ENCODE measurements at places on chromosomes 2 and 18.

DNA sequence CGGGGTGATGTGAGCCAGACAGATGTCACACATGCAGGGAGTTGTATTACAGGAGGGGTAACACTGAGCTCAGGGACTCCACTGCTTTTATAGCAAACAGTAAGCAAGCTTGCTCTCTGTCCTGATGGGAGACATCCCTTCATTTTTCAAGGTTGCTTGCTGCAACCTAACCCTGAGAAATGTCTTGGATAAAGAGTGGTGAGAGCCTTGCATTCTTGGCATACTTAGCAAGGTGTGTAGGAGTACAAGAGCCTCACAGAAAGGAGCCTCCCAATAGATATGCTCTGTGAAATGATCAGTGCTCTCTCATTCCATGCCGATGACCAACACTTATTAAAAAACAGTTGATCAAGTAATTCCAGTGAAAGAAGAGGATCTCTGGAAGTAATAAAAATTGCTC is 8.1 kb downstream of the PFN4 start:
- peak; percentile 10 for DNase-seq

GRCh38 chr2:119608553-119608952 is 64.3 kb downstream of the CFAP221 start:
- DNase-seq: no peak

GRCh38 chr2:134460583-134460998 is 206.7 kb downstream of the MGAT5 start:
- DNase-seq: peak; percentile 85

- no peak for DNase-seq
These were observed 243.9 kb upstream of the GULP1 start for GRCh38 chr2:188047735-188048134.

- no peak for DNase-seq
These were observed 3.1 kb downstream of the RAMP1 start for GRCh38 chr2:237862528-237862895.

GRCh38 chr2:145546091-145546490 is 1026.2 kb upstream of the ZEB2 start:
- no peak for DNase-seq

GRCh38 chr2:135162377-135162776 is 110.3 kb downstream of the RAB3GAP1 start:
- DNase-seq: no peak

- DNase-seq: no peak
These were observed 674.3 kb downstream of the ERBB4 start for GRCh38 chr2:211864328-211864727.
